ENCODE measurements at places on chromosomes 5 and 9.

DNA sequence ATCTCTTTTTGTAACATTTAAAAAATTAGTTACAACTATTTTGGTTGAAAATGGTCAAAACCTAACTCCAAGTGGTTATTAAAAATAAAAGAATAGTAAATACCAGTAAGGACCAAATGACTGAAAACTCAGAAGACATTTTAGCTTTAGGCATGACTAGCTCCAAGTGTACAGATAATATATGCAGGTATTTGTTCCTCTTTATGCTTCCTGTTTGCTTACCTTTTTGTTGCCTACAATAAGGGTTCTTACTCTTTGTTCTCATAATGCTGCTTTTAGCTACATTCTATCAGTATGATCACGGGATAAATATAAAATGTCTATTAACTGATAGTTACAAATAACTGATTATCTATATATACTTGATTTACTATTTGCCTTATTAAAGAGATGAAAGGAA lies 259.6 kb downstream of the CDH12 start:
- no peak for DNase-seq

DNA sequence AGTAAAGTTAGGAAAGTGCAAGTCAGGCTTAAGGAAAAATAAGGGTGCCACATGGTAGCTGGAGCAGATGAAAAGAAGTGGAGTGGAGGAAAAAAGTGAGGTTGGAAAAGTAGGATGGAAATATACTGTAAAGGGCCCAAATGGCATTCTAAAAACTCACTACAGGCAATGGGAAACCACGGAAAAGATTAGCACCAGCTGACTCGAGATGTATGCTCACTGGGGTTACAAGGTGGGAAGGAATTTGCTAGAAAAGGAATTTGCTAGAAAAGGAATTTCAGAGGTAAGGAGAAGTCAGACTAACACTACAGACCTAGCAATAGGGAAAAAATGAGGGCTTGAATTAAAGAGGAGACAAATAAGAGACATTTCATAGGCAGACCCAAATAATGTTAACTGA lies 3.6 kb downstream of the PSMD5 start:
- no peak for DNase-seq

DNA sequence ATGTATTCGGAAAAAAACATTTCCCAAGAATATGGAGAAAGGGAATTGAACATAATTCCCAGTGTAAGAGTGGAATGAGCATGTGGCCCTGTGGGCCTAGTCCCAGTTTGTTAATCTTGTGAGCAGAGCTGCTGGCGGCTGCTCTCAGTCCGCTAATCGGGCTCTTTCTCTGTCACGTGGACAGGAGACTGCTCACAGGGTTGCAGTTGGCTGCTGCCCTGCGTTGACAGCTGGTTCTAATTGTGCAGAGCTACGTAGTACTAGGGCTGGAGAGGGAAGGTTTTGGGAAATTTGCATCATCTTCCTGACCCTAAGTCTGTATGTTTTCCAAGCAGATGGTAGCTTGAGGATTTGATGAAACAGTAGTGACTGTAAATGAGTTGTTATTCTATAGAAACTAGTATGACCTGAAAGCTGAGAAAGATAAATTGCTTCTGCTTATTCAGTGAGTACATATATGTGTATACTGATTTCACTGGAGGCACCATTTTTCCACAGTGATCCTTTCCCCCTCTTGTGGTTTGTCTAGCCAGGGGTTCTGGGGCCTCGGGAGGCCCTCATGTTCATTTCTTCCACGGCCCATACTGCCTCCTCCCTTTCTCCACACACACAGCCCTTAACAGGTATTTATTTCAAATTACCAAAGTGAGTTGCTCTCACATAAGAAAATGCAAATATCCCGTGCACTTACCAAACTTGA lies 100.6 kb downstream of the ANGPTL2 start:
- peak; percentile 65 for DNase-seq

- peak; percentile 29 for DNase-seq
Measured at GRCh38 chr5:124742983-124743601, 3.3 kb downstream of the ZNF608 start.

DNA sequence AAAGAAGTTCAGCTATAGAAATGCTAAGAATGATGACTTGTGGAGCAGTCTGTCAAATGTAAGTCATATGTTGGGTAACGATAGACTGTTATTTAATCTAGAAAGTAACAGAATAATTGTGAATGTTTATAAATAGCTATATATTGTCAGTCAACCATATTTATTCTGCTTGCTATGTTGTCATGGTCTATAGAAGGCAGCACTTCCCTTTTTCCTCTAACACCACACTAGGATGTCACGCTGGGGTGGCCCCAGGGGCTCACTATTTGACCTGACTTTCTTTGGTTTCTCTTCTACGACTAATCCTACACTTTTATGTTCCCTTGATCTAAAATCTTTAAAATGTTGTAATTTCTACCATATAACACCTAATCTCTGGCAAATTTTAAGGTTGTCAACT lies 20.5 kb downstream of the ERAP2 start:
- DNase-seq, result no peak

- no peak for DNase-seq
Measured at GRCh38 chr9:29289365-29289764, 1716.1 kb upstream of the C9orf72 start.

- DNase-seq, result no peak
Measured at GRCh38 chr5:175550055-175550805, 71.9 kb downstream of the SFXN1 start.

DNA sequence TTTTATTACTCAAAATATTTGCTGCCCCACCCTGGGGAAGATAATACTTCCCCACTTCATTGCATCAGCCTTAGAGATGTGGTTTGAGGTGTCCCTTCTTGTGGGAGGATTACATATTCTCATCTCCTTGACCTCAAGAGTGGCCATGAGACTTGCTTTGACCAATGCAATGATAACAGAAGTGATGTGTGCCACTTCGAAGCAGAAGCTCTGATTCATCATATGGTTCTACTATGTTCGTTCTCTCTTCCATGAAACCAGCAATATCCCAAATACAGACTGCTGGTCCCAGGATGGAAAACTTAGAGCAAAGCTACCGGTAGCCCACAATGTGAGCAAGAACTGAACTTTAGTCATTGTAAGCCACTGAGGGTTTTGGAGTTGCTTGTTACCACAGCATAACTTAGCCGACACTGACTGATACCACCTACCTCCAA lies 92.0 kb downstream of the THBS4 start:
- no peak for DNase-seq

GRCh38 chr5:122517091-122517490 lies 205.1 kb downstream of the SNCAIP start:
- no peak for DNase-seq
